ENCODE measurements at places on chromosomes 1 and 21.
A peak's percentile ranks its signal among the peaks of the same experiment; 100 is the strongest.

DNA sequence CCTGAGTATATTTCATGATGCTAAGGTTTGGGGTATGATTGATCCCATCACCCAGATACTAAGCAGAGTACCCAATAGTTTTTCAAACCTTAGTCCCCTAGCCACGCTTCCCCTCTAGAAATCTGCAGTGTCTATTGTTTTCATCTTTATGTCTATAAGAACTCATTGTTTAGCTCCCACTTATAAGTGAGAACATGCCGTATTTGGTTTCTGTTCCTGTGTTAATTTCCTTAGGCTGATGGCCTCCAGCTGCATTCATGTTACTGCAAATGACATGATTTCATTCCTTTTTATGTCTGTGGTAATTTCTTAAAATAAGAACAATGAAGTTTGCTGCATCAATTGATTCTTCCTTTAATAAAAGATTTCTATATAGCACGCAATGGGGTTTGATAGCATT lies 301.3 kb downstream of the PLPP3 start:
- DNase-seq, result no peak

- DNase-seq, result no peak
Measured at GRCh38 chr1:206486995-206487788, 16.9 kb downstream of the IKBKE start.

GRCh38 chr1:212291505-212292134 lies 6.4 kb downstream of the PPP2R5A start:
- no peak for DNase-seq

- no peak for DNase-seq
Measured at GRCh38 chr1:229150518-229150917, 120.4 kb upstream of the RAB4A start.

- no peak for DNase-seq
Measured at GRCh38 chr1:60133000-60133673, 59.6 kb upstream of the C1orf87 start.

GRCh38 chr1:82227306-82228095 lies 426.8 kb downstream of the ADGRL2 start:
- no peak for DNase-seq

- no peak for DNase-seq
Measured at GRCh38 chr1:55285834-55286233, 70.7 kb upstream of the USP24 start.

DNA sequence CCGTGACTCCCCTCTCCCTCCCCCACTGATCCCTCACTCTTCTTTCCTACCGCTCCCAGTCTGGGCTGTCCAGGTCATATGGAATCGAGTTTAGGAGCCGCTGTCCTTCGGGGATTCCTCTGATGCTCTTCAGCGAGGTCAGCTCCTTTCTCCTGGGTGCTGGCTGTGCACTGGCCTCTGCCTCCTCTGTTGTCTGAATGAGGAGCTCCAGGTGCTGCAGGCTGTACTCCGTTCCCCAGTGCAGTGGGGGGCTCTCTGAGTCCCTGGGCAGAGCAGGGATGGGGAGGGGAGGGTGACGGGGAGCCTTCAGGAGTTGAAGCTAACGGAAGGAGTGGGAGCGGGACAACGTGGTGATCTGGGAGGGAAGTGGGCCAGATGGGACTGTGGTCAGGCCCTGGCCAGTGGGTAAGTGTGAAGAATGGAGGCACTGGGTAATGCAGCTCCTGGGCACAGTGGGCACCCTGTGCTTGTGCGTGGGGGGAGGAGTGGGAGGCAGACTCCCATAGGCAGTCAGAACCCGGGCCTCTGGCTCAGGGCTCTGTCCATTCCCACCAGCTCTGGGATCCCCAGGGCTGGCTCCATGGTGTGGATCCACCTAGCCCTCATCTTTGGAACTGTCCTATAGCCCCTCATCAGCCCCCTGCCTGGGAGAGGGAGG lies 59.5 kb upstream of the TLR5 start:
- no peak for DNase-seq

- no peak for DNase-seq
Measured at GRCh38 chr1:117570988-117571409, 34.8 kb upstream of the TENT5C start.

- DNase-seq, result no peak
Measured at GRCh38 chr1:21891621-21892479, 45.3 kb downstream of the HSPG2 start.

DNA sequence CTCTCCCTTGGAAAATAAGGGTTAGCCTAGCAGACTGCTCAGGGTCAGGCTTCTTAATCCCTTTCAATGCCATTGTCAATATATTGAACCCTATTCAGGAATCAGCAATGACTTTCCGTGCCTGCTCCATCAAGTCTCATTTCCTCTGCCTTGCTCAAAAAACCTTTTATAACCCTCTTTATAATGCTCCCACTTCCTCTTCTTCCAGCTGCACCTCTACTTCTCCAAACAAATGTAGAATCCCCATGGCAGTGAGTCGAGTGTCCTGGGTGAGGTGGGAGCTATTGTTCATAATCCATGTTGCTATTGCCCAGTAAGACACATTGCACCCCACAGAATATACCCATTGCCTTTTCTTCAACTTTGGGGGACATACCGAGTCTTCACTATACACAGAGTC lies 58.6 kb downstream of the OLIG1 start:
- DNase-seq, result no peak

DNA sequence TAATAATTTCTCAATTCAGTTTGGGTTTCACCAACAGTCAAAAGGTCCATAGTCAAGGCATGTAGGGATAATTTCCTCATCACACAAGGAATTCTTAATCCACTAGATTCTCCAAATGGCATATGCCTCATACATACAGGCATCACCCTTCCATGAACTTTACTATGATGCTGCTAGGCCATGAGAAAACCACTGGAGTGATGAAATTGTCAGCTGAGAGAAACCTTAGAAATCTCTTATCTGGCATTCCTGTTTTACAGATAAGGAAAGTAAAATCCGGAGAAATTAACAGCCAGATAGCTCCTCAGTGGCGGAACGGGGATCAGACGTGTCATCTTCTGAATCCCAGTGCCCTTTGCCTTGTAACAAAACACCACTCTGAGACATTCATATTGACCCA lies 274.4 kb downstream of the NTNG1 start:
- no peak for DNase-seq

DNA sequence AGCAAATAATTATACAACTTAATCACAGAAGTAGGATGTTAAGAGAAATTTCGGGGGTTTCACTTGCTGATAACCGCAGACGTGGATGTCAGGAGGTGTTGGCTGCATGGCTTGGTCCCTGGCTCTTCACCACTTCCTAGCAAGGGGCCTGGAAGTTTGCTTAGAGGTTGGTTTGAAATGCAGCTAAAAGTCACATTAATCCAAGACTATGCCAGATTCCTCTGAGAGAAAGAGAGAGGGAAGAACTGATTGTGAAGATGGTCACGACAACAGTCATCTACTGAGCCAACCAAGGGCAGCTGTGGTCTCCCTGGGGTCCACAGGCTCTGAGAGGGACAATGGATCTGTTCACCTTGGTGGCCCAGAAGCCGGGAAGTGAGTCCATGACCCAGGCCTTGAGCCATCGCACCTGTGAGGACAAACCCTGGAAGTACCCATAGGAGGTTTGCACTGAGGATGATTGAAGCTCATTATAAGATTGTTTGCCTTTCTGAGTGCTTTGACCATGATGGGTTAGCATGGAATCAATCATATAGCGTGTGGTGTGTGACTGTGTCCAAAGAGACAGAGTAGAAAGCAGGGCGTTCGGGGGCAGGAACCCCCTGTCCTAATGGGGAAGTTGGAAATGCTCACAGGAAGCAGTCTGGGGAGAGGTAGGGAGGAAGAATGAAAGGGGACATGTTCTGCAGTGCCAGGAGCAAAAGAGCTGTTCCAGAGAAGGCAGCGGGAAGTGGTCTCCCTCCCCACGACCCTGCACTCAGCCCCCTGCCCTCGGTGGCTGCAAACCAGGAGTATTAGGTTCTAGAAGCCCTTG lies 47.1 kb downstream of the UMODL1 start:
- no peak for DNase-seq

- DNase-seq, result no peak
Measured at GRCh38 chr1:17307946-17308345, at the start of gene PADI4. Gene PADI4 (plus strand): TSS chr1:17308197. CDS start chr1:17308223, 26 bp downstream.

DNA sequence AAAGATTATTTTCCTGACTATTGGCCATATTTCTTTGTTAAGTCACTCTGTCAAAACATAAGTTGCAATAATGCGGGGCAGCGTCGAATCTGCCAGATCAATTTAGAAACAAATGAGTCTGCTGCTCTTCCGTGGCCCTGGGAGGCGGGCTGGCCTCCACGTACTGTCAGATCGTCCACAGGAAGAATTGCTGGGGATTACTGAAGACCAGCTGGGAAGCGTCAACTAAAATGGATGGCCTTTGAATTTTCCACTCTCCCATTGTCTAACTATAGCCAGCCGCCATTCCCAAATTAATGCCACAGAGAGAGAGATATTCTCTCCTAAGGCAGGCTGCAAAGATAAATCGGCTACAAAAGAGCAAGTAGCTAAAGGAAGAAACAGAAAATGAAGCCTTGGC lies 560.2 kb downstream of the SMYD3 start:
- no peak for DNase-seq

GRCh38 chr1:7975212-7975865 lies 13.8 kb downstream of the PARK7 start:
- no peak for DNase-seq

- DNase-seq, result no peak
Measured at GRCh38 chr1:77081834-77082233, 137.4 kb downstream of the PIGK start.

GRCh38 chr1:46134660-46135331 lies 2.4 kb upstream of the PIK3R3 start:
- no peak for DNase-seq

GRCh38 chr1:5574641-5575040 lies 417.6 kb downstream of the NPHP4 start:
- DNase-seq, result no peak

- DNase-seq, result peak; percentile 46
Measured at GRCh38 chr1:204151552-204152309, at the start of gene ETNK2. Gene ETNK2 (minus strand): TSS chr1:204152044. CDS start chr1:204151852, 192 bp downstream.

- no peak for DNase-seq
Measured at GRCh38 chr1:97277891-97278654, 556.5 kb downstream of the PTBP2 start.

GRCh38 chr1:39818482-39818881 lies 29.8 kb upstream of the BMP8B start:
- no peak for DNase-seq

Data from stimulated activated CD8-positive, alpha-beta memory T cell treated with anti-CD3 and anti-CD28 coated beads, Interleukin-15, amount 100 ng/mL, for 4 hours (primary cell).